ENCODE measurements at places on chromosomes 5 and 9.

DNA sequence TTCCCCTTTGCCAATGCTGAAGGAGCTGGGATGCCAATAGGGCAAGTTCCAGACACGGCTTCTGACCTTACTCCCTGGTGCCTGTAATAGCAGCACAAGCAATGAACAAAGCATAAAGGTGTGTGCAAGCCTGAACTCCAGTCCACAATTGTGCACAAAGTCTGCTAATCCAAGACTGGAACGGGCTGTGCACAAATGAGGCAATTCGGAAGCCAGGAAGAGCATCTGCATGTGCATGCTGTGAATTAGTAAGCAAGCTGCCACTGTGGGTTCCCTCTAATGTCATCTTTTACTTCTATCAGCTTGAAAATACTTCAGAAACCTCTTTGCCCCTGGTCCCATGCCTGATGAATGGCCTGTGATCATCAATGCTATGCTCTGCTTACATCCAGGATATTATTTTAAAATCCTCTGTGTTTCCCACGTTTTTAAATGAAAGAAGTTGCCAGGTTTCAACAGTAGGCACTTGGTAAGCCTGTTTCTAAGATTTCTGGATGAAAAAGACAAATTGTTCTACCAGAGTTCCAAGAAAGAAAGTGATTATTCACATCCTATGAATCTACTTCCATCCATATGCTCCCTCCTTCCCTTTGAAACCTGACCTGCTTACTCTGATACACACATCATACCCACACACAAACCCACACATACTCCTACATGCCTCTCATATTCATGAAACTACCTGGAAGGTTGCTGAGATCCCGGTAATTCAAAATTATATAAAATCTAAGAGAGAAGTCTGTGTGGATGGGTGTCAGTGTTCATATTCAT lies 165.7 kb downstream of the KCTD16 start:
- no peak for DNase-seq

- no peak for DNase-seq
These were observed 12.5 kb downstream of the SRFBP1 start for GRCh38 chr5:121974261-121974660.

DNA sequence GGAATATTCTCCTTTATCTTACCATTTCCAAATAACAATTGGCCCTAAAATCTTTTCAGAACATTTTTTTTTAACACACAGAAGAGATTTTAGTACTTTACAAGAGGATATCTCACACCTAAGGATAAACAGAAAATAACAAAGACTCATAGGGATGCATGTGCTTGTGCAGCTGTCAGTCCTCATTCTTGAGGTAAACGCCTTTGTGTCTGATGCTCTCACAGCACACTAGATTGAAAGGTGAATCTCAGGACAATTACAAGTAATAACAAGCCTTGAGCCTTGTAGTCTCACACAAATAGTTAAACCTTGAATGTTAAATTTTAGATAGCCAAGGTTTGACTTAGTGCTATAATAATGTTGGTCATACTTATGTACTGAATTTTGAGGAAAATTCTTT lies 439.2 kb downstream of the PTPRD start:
- no peak for DNase-seq

DNA sequence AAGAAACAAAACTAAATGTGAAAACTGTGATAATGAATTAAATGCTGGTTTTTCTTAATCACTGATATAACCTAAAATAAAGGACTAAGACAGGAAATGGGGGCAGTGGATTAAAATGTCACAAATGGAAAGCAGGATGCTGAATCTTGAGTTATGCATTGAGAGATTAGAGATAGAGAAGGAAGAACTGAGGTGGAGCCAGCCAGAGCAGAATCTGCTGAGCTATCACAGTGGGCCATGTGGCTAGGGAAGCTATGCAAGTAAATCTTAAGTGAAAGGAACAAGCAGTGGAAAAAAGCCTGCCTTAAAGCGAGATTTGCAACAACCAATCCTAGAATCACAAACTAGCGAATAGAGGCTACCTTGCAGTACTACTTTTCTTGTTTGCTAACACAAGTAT lies 188.5 kb upstream of the RASA1 start:
- DNase-seq: no peak

DNA sequence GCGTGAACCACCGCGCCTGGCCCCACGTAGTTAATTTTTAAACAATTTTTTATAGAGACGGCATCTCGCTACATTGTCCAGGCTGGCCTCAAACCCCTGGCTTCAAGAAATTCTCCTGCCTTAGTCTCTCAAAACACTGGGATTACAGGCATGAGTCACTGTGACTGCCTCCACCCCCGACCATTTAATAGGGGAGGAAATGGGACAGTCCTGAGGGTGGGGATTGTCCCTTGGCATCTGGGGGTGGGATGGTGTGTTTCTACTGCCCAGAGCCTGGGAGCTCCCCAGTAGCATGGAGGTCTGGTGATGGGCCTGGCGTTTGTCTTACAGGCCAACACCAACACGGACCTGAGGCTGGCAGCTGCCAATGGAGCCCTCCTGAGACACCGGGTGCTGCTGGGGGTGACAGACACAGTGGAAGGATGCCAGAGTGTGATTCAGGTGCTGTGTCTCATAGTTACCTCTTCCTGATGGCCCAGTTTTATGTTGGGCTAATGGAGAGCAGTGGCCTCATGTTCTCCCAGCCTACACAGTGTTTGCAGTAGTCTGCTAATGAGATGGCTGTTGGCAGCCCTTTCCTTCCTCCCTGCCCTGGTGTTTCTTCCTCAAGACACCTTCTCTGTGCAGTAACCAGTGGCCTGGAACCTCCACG lies 22.5 kb downstream of the TMEM268 start:
- DNase-seq: no peak

Measured in activated CD4-positive, alpha-beta T cell treated with anti-CD3 and anti-CD28 coated beads for 4 hours (primary cell).